ENCODE measurements at places on chromosomes 2 and 18.

- no peak for DNase-seq
Measured at GRCh38 chr2:15780912-15781574, 159.3 kb upstream of the MYCN start.

GRCh38 chr2:75960472-75961009, 249.8 kb upstream of the GCFC2 start:
- no peak for DNase-seq

- DNase-seq = no peak
Measured at GRCh38 chr2:150532879-150533278, 45.4 kb upstream of the RND3 start.

- DNase-seq = no peak
Measured at GRCh38 chr2:205607146-205607545, 75.2 kb upstream of the NRP2 start.

- DNase-seq = no peak
Measured at GRCh38 chr18:79819064-79819967, 21.6 kb downstream of the KCNG2 start.

DNA sequence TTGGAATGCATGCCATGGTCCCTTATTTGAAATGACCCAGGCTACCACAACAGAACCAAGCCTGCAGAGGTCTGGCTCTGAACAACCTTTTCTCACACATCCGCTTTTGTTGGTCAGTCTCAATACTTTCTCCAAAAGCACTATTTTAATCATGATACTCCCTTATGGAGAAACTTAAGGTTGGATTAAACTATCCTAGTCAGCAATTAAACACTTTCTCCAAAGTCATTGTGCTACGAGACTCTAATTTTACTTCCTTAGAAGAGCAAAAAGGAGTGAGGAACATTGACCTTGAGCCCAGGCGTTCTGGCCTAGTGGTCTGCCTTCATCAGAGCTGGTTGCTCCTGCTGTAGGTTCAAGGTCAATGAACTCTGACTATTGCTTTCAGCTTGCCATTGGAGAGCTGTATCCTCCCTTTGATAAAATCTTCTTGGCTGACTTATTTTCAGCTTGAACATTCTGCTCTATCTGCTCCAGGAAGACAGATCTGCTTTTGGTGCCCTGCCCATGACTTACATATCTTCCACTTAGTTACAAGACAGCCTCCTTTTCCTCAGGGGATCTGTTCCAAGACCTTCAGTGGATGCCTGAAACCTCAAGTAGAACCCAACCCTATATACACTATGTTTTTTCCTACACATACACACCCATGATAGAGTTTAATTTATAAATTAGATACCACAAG, 91.2 kb downstream of the NCKAP5 start:
- DNase-seq = no peak

DNA sequence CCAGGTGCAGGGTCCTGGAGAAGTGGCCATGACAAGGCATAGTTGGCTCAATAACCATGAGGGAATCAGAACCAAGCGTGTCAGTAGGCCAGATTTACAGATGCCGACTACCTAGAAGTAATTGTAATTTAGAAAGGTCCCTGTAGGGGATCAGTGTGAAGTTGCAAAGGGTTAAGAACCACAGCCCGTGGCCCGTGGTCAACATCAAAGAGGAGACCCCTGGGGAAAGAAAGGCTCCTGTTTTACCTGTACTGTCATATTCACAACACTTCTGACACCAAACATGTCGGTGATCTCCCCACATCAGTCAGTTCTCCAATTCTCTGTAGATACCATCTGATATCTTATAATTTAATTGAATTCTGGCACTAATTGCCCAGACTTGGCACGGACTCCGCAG, 31.0 kb downstream of the SP100 start:
- DNase-seq = no peak

- DNase-seq = no peak
Measured at GRCh38 chr2:3189076-3189591, 188.5 kb downstream of the EIPR1 start.

GRCh38 chr2:142965443-142965842, 88.0 kb downstream of the KYNU start:
- DNase-seq = no peak

DNA sequence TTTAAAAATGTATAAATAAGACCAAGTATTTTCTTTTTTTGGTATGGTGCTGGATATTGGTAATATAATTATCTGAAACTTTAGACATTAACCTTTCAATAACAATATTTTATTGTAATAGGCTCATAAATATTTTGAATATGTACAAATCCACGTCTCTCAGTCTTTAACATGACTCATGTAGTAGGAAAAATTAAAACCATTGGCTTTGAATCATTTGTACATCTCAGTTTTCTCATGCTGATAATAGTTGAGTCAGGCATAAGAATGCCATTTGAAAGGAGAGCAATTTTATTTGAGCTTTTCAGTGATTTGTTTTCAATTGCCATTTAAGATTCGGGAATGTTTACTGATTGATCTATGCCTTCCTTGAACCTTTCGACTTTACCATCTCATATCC, 364.8 kb downstream of the TGIF1 start:
- no peak for DNase-seq

GRCh38 chr18:60147323-60147722, 225.3 kb downstream of the MC4R start:
- DNase-seq = no peak

DNA sequence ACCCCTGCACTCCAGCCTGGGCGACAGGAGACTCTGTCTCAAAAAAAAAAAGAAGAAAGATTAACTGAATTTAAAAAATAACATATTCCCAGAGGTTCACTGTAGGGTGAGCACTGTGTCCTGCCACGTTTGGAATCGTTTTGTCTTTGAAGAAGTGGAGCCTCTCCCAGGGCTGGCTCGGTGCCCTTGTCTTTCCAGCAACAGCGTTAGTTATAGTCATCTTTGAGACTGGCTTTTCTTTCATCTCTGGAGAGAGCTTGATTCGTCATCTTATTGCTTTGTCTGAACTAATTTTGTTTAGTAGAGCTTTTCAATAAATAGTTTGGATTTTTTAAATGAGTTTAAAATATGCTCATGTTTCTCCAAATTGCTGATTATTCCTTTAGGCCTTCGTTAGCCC, 50.5 kb downstream of the IMPA2 start:
- no peak for DNase-seq

GRCh38 chr18:35331367-35332087, 12.7 kb downstream of the ZNF24 start:
- no peak for DNase-seq

- DNase-seq = no peak
Measured at GRCh38 chr18:12857991-12858544, 26.0 kb downstream of the PTPN2 start.

DNA sequence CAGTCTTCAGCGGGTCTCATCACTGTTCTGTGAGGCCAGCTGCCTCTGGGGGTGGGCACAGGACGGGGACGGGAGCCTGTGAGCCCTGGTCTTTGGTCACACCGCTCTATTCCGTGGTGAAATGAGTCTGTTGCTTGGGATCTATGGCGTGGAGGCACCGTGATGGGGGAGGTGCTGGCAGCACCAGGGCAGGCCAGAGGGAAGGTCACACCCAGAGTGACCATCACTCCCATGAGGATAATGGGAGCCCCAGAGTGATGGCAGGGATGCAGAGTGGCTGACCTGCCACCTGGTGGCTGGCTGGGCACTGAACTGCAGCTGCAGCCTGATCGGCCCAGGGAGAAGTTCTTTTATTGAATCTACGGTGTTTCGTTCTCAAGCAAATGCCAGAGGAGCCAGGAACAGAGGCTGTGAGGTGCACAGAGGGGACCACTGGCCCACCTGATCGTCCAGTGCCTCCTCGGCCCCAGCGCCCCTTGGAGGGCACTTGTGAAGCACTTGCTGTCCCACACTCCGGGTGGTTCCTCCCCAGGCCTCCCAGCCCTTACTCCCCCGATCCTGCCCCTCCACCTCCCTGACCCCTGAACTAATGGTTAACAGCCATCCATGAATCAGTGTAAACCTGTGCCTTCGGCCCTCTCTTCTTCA, 17.9 kb downstream of the KCNIP3 start:
- DNase-seq = no peak

DNA sequence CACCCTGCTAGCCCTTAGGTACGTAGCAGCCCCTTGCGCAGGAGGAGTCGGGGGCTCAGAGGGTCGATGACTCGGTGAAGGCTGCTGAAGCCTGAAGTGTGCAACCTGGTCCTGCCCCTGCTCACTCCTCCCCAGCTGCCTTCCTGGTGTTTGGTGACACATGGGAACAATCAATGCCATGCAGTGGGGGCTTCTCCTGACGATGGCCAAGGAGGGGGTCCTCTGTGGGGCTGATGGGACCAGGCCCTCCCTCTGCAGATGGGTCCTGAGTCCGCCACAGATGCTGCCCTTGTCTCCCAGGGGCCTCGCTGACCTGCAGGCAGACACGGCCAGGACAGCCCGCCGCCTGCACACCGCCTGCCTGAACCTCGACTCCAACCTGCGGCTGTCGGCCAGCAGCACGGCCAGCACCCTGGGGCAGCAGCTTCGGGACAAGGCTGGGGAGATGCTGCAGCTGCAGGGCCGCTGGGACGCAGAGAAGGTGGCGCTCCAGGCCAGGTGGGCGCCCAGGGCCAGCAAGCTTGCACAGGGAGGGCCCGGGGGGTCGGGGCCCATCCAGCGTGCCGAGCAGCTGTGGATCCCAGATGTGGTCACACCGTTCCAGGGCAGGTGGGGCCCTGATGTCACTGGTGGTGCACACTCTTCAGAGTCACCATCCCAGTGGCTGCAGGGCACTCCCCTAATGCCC, 24.6 kb downstream of the CROCC2 start:
- DNase-seq = no peak

DNA sequence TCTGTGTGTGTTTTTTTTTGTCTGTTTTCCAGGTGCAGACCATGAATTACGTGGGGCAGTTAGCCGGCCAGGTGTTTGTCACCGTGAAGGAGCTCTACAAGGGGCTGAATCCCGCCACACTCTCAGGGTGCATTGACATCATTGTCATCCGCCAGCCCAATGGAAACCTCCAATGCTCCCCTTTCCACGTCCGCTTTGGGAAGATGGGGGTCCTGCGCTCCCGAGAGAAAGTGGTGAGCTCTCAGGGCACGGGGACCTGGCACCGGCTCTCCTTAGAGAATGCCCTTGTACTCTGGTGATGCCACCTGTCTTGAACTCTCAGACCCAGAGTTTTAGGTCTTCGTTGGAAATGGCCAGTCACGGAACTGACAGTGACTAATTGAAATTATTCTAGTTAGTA, 19.1 kb downstream of the LPIN1 start:
- no peak for DNase-seq

GRCh38 chr2:158753641-158754611, 41.2 kb upstream of the DAPL1 start:
- peak; percentile 63 for DNase-seq

GRCh38 chr2:12052796-12053195, 306.4 kb downstream of the LPIN1 start:
- no peak for DNase-seq

DNA sequence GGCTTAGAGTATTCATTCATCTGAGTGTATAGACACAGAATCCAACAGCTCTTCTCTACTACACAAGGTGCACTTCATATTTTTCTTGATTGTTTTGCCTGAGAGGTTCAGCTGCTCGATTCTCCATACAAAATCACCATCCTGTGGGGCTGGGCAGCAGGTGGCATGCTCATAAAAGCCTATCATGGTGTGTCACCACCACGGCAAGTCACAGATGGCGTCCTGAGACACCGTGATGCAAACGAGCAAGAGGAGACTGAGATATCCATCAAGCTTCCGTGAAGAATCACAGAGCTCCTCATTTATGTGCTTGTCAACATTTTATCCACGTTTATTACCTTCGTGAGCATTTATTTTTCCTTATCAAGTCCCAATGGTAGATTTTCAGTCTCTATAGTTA, 22.4 kb upstream of the NRP2 start:
- DNase-seq = no peak

GRCh38 chr2:11495844-11496681, 30.1 kb upstream of the E2F6 start:
- no peak for DNase-seq

DNA sequence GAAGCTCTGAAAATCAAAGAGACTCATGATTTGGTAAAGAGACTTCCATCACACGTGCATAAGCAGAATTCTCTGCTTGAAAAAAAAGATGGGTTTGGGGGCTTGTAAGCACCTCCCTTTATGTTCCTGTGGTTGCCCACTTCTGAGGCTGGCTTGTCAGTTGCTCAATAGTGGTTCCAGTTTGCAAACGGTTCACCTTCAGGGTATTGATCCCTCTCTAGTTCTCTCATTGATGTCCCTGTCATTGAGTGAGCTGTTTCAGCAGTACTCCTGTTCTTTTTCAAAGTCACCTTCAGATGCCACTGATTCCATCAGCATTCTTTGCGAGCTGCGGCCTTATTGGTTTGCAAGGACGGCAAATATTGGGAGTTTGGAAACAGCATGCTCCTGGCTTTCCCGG, 17.1 kb upstream of the YWHAQ start:
- no peak for DNase-seq

DNA sequence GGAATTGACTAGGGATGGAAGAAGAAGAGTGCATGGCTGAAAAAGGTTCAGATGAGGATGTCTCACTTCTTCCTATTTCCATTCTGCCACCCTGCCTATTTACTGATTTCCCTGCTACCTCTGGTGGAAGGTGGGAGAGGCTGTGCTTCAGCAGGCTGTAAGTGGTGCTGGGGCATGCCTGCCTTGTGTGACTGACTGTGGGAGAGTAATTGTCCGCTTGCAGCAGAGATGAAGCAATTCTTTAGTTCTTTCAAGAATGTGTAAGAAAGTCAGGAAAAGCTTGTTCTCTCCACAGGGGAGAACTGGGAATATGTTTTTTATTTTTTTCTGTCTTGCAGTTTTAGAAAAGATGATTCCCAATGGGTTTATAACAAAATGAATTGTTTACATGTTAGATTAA, 72.5 kb upstream of the NYAP2 start:
- no peak for DNase-seq

GRCh38 chr18:77529492-77530176, 280.0 kb downstream of the GALR1 start:
- peak; percentile 19 for DNase-seq

GRCh38 chr18:5519448-5520298, 24.1 kb downstream of the EPB41L3 start:
- DNase-seq = no peak

DNA sequence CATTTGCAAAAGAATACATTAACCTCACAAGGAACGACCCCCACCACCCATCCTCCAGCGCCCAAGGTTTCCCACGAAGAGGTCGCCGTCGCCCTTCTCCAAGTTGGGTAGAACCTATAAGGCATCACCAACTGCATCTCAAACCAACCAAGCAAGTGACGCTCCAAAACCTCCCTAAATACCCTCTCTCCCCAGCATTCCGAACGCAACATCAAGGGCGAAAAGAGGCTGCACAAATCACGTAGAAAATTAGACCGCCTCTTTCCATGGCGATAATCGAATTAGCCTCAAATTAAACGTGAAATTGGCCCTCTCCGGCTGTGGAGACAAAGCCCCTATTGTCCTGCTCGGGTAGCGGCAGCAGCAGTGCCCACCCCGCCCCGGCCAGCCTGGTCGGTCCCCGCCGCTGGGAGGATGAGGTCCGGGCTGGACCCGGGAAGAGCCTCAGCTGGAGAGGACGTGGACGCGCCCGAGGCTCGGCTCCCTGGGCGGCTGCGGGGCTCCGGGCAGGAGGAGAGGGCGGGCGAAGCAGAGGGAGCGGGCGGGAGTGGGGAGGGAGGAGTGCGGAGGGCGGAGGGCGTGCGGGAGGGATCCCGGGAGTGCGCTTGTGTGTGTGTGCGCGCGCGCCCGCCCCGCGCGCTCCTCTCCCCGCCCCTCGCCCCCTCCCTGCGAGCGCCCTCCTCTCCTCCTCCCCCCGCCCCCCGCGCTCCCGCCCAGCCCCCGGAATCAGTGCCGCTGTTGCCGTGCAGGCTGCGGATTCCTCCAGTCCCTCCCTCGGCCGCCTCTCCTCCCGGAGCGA, at the start of gene SPTBN1:
TSS of gene SPTBN1 (plus strand) at position 765 of the 799 bp plus-strand sequence. CDS start 70,092 bp downstream, outside the sequence.
- DNase-seq = peak; percentile 94

GRCh38 chr2:126677176-126677538, 21.2 kb downstream of the GYPC start:
- DNase-seq = no peak

- DNase-seq = no peak
Measured at GRCh38 chr2:44692821-44693220, 248.7 kb upstream of the SIX3 start.

All from NCI-H2081 (cell line).